ENCODE measurements at places on chromosomes 16 and 17.

GRCh38 chr16:77868478-77868877, 80.1 kb downstream of the VAT1L start:
- DNase-seq, result peak; percentile 1

DNA sequence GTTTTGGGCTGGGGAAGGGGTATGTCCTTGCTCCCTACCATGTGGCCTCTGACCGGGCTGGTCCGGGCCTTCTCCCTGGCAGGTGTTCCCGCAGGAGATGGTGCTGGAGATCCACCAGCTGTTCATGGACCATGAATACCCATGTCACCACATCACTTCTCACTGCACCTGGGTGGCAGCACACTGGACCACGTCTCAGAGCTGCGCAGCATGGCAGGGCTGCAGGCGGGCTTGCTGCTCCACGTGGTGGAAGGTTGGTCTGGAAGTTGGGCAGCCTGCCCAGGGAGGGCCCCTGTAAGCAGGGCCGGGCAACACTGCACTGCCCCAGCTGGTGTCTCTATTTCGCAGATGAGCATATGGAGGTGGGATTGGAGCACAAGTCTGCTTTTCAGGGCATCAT, 169.5 kb upstream of the ZNF267 start:
- no peak for DNase-seq

- DNase-seq, result no peak
These were observed 14.5 kb upstream of the MTSS2 start for GRCh38 chr16:70700101-70701020.

- no peak for DNase-seq
These were observed 7.7 kb downstream of the NUBP1 start for GRCh38 chr16:10751291-10751697.

- DNase-seq, result no peak
These were observed 51.7 kb downstream of the CCDC42 start for GRCh38 chr17:8692916-8693315.

DNA sequence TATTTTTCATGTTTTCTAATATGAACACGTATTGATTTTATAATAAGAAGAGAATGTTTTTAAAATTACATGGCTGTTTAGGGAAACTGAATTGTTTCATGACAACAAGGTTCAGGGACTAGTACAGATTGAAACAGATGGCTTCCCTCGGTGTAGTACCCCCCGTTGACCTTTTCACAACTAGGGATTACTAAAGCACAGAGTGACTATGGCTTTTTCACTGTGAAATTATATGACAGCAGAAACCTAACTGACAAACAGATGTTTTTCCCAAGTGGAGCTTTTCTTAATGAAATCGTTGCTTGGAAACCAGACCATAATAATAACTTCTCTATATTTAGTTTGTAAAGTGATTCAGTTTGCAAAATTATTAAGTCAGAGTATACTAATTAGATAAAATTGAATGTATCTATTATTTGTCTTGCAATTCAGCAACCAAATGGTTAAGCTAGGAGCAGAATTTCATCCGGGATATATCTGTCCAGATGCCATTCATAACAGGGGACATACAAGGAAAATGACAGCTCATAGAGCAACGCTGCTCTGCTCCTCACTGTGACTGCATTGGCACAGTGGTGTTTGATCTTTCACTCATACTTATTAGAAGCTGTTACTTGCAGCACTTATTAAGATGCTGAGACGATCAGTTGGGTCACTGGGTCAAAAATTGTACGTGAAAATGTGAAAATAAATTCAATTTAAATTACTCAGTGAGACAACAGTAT, 111.7 kb downstream of the TANGO6 start:
- no peak for DNase-seq

- DNase-seq, result peak; percentile 96
These were observed 11.9 kb upstream of the PVALEF start for GRCh38 chr17:81153340-81153803.

GRCh38 chr17:79873583-79873982, 34.3 kb upstream of the CBX4 start:
- DNase-seq, result no peak

- DNase-seq, result no peak
These were observed 35.1 kb downstream of the GRB2 start for GRCh38 chr17:75370286-75370915.

DNA sequence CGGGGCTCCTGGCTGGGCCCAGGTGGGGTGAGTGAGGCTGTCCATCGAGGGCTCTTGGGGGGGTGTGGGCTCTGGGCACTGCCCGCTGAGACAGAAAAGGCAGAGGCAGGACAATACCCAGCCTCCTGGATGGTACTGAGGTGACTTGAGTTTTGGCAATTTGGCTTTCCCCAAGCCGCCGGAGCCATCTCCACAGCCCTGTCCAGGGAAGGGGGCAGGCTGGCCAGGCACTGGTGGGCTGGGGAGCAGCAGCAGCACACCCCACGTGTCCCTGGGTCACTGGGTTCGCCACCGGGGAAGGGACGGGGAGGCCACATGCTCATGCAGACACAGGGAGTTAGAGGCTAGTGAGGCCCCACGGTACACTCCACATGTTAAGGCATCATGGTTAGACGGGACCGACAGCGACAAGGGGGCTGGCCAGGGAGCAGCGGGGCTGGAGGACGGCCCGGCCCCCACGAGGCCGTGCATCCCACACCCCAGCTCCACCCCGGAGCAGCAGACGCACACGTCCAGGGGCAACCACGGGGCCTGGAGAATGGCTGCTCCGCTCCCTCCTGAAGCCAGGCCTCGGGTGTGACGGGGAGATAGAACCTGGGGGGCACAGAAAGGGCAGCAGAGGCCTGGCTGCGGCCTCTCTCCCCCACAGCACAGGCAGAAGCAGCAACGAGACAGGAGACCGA, 3.0 kb downstream of the ARHGDIA start:
- no peak for DNase-seq

- DNase-seq, result no peak
These were observed 16.0 kb downstream of the COG7 start for GRCh38 chr16:23436951-23437350.

DNA sequence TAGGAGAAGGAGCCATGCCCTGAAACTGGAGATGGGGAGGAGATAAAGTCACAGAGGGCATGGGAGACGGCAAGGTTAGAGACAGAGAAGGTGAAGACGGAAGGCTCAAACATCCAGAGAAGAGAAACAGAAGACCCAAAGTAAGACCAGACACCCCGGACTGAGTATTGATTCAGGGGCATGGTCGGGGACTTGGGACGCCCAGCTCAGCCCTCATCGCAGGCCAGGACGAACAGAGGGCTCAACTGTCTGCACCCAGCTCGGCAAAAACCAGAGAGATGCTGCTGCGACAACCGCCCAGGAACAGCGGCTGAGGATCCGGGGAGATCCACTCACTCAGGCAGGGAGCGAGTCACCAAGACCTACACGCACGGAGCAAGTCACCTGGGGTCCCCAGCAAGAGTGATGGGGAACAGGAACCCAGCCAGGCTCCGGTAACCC, 999 bp downstream of the XYLT1 start:
- DNase-seq, result no peak

DNA sequence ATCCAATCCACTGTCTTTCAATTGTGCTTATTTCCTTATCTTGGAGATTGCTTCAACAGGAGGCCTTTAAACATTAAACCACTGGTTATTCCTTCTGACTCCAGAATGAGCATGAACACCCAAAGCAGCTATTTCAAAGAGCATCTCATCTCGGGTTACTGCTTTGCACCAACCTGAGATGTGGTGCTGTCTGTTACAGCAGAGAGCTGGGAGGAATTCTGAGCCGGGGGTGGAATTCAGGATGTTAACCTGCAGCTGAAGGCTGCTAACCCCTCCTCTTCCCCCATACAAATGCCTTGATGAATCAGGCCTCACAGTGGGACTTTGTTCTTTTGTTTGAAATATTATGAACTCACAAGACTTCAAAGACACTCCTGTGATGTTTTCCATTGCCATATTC, 113.1 kb downstream of the SHISA9 start:
- no peak for DNase-seq

GRCh38 chr16:966505-966904, 4.3 kb downstream of the LMF1 start:
- DNase-seq, result no peak

DNA sequence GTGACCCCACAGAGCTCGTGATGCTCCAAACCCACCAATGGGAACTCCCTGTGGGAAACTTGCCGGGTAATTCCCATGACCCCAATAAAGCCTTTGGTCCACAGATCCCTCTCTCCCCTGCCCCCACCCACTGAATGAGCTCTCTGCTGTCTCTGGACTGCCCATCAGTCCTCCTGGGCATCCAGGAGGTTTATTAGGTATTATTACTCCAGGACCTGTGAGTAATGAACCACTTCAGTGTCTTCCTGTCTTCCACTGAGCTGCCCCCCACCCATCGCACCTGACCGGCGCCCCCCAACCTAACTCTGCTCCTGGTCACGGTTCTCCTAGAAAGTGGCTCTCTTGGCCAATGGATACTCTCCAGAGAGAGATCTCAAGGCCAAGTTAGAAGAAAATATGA, 28.7 kb upstream of the DNAH17 start:
- no peak for DNase-seq

All from Kasumi-1 (cell line).